Stimulated activated CD4-positive, alpha-beta T cell treated with anti-CD3 and anti-CD28 coated beads, Interleukin-2, amount 100 ng/mL, for 24 hours (primary cell): ENCODE measurements at places on chromosomes 7 and 10.

DNA sequence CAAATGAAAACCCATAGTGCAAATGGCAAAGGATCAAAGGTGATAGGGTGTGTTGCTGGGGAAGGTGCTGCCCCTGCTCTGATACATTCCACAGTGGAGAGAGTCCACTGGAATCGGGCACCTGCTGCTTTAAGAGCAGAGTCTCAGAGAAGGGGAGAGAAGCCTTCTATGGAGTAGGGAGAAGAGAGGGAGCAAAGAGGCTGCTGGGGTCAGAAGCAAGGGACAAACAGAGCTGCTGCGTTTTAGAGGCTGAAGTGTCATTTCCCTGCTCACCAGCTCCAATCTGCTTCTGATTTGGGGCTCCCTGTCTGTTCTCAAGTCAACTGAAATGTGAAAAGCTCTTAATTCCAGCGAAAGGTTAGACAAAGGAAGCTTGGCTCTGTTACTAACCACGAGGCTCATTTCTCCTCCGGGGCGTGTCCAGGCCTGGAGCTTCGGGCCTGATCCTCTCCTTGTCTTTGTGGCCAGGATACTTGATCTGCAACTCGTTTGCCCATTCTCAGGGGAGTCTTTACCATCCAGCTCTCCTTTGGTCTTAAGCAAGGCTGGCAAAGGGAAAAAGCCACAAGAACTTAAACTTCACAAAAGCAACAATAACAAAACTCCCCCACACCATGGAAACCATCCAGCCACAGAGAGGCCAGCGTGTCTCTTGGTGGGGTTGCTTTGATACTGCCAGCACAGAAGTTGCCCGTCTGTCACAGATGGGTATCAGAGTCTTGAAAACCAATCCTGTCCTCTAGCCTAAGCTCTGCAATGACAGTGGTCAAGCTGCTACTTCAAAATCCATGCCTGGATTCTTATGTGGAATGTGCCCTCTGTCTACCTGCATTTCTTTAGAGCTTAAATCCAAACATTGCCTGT is 692.6 kb downstream of the SUGCT start:
- no peak for DNase-seq

DNA sequence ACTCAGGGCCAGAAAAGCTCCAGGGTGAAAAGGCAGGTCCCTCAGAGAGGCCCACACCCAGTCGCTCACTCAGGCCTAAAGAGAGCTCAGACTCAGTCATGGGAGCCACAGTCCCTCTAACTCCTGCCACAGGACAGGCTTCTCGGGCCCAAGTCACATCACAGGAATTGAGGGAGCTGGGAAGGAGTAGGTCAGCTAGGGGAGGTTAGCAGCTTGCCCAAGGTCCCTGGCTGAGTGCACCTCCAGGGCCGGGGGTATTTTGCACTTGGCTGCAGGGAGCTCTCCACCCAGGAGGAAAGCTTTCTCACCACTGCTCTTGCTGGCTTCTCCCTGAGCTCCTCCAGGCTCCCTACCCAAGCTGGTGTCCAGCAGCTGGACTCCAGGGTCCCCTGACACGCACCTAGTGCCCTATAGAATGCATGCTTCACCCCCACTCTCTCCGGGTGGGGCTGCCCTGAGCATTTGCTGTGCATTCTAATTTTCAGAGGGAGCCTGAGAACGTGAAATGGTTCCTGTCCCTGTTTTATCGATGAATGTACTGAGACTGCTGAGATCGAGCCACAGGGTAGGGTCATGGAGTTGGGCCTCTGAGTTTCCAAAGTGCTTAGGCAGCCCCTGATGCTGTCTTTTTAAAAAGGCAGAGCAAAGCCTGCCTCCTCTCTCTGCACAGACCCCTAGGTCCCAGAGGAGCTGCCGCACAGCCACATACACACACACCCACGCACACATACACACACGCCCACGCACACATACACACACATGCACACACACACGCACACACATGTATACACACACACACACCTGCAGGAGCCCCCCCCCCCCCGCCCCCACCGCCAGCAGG is 37.9 kb upstream of the RET start:
- no peak for DNase-seq

DNA sequence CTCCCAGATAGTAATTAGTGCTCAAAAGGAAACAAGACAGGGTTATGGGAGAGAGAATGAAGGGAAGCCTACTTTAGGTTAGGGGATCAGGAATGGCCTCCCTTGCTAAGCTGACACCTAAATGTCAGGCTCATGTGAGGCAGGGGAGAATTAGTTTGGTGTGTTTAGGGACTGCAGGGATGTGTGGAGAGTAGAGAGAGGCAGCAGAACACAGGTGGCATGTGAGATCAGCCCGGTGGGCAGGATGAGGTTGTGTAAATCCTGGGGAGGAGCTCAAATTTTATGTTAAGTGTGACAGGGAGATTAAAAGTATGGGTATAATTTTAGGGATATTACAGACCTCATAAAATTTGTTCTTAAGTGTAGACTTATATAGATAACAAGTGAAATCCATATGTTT is 56.2 kb upstream of the ZNF438 start:
- DNase-seq, result no peak

GRCh38 chr7:17131983-17132655 is 166.3 kb upstream of the AHR start:
- no peak for DNase-seq

DNA sequence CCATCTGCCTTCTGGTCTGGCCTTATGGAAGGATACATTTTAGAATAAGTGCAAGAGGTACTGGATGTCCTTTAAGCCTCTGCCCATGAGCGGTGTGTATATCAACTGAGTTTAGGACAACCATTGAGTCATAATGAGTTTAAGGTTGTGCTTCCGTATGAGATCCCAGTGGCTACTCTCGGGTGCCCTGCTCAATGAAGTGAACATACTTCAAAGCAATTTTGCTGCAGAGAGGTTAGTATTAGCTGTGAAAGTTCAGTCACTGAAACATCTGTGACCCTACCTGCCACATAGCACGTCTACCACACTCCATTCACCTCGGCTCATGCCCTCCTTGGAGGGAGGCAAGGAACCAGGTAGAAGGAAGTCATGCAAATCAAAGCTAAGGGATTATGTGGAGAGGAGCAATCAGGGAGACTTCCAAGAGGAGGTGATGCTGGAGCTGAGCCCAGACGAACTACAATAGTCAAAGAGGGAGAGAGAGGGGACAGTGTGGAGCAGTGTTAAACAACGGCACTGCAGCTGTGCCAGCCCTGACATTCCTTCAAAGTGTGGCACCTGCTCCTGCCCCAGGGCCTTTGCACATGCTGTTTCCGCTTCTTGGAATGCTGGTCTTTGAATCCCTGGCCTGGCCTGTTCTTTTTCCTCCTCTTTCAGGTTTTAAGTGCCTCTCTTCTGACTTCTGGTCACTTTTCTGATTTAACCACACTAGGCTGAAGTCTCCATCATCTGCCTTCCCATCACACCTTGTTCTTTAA is 25.4 kb downstream of the BTBD16 start:
- no peak for DNase-seq

- no peak for DNase-seq
Observed at GRCh38 chr10:121189066-121189465, 337.9 kb downstream of the WDR11 start.

- DNase-seq, result no peak
Observed at GRCh38 chr7:137539111-137539715, 195.7 kb upstream of the PTN start.

DNA sequence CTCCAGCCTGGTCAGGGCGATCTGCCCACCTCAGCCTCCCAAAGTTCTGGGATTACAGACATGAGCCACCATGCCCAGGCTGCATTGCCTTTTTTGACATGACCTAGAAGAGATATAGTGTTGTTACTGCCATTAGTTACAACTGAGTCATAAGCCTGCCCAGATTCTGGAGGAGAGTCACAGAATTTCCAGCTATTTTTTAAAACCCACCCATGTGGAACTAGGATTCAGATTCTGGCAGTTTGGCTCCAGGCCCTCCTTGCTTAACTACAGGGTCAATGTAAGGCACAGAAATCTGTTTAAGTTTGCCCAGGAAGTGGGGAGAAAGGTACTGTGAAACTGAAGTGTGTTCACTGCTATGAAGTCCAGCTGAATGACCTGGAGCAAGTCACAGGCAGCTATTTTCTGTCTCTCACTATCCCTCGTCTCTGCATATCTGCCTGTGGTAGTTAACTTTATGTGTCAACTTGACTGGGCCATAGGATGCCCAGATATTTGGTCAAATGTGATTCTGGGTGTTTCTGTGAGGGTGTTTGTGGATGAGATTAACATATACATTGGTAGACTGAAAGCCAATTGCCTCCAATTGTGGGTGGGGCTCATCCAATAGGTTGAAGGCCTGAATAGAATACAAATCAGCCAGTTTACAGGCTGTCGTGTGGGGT is 8.4 kb upstream of the MARVELD1 start:
- no peak for DNase-seq

DNA sequence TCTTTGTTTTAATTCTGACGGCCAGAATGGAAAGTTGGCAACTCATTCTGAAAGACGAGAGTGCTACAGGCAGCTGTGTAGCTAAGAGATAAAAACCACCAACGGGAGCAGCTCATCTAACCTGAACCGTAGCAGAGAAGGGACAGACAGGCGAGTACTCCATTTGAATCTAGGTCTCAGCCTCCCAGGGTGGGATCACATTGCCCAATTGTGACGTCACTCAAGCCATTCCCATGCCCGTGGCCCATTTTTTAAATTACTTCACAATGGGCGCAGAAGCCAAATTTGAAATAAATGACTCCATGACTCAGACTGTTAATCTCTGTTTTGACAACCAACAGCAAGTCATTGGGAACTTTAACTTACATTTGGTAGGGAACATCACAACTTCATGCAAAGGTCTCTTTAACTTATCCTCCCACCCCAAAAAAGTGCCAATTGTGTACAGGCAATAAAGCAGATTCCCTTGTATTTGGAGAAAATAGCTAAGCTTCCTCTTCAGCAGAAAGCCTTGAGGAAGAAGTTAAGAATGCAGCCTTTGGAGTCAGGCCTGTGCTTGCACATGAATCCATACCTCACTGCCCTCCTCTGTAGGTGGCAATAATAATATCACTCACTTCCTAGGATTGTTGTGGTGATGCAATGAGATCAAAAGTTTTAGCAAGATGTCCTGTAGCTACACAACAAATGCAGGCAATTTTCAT is 93.2 kb upstream of the KIF5B start:
- no peak for DNase-seq

- no peak for DNase-seq
Observed at GRCh38 chr10:59276133-59276532, 86.2 kb downstream of the FAM13C start.

GRCh38 chr7:134320201-134320600 is 3.5 kb upstream of the SLC35B4 start:
- DNase-seq, result no peak
